Cardiac atrium fibroblast (primary cell): ENCODE measurements at places on chromosomes 13 and 19. TPM values are rescaled to one million over a fixed set of nuclear protein-coding genes. Genes with fewer than 3 reads are reported as not detected.

The FXYD7 gene
- not detected in 2 replicates for total RNA-seq

The SLC46A3 gene
- 3.2 and 3.9 TPM in 2 replicates for total RNA-seq

The MEIOSIN gene
- total RNA-seq = not detected in 2 replicates

The CGB2 gene
- total RNA-seq = not detected in 2 replicates

The PABPC3 gene
- under 0.01 and 0.32 TPM in 2 replicates for total RNA-seq

The ZNF541 gene
- under 0.01 and 1.1 TPM in 2 replicates for total RNA-seq

The PGLYRP2 gene
- not detected in 2 replicates for total RNA-seq

The PRSS57 gene
- total RNA-seq = not detected in 2 replicates

The FOXO1 gene
- 20.4 and 20.9 TPM in 2 replicates for total RNA-seq

The STXBP2 gene
- 27.7 and 33.0 TPM in 2 replicates for total RNA-seq

The MRPL34 gene
- total RNA-seq = 45.9 and 70.3 TPM in 2 replicates

The AP1M2 gene
- total RNA-seq = not detected in 2 replicates

The CTXN1 gene
- total RNA-seq = 0.18 and 1.8 TPM in 2 replicates

The LCP1 gene
- 0.36 and 11.7 TPM in 2 replicates for total RNA-seq

The APC2 gene
- 0.16 TPM in 1 of 2 replicates, not detected in the other for total RNA-seq

The KCNK6 gene
- total RNA-seq = 6.8 and 7.0 TPM in 2 replicates

The NLRP8 gene
- total RNA-seq = not detected in 2 replicates

The FREM2 gene
- not detected in 2 replicates for total RNA-seq

The FCGBP gene
- under 0.01 and 0.16 TPM in 2 replicates for total RNA-seq

The TLE2 gene
- total RNA-seq = 20.1 and 49.1 TPM in 2 replicates

The PSG11 gene
- total RNA-seq = not detected in 2 replicates

The HSPB6 gene
- 11.5 and 35.0 TPM in 2 replicates for total RNA-seq

The TMEM255B gene
- total RNA-seq = 1.1 and 5.0 TPM in 2 replicates

The FGF21 gene
- not detected in 2 replicates for total RNA-seq

The CCDC70 gene
- total RNA-seq = not detected in 2 replicates

The PTH2 gene
- total RNA-seq = not detected in 2 replicates

The ZNF700 gene
- total RNA-seq = 2.9 and 3.1 TPM in 2 replicates

The OR2Z1 gene
- total RNA-seq = not detected in 2 replicates

The APOC4 gene
- total RNA-seq = not detected in 2 replicates

The SWSAP1 gene
- 0.18 and 1.3 TPM in 2 replicates for total RNA-seq

The PSG6 gene
- not detected in 2 replicates for total RNA-seq

The CAPN12 gene
- 2.8 TPM in 1 of 2 replicates, not detected in the other for total RNA-seq

The ZNF208 gene
- 0.72 TPM in 1 of 2 replicates, not detected in the other for total RNA-seq

The CABP5 gene
- total RNA-seq = not detected in 2 replicates

The RASA3 gene
- total RNA-seq = 27.6 and 29.8 TPM in 2 replicates

The SLC25A41 gene
- not detected in 2 replicates for total RNA-seq

The NXNL1 gene
- not detected in 2 replicates for total RNA-seq

The SIGLEC5 gene
- not detected in 2 replicates for total RNA-seq

The TSSK6 gene
- 1.6 TPM in 1 of 2 replicates, not detected in the other for total RNA-seq

The KLK6 gene
- not detected in 2 replicates for total RNA-seq

The MED4 gene
- 20.4 and 28.7 TPM in 2 replicates for total RNA-seq

The DPF1 gene
- 4.7 and 7.1 TPM in 2 replicates for total RNA-seq

The CDKN2D gene
- 1.1 and 2.5 TPM in 2 replicates for total RNA-seq

The CLEC17A gene
- total RNA-seq = not detected in 2 replicates

The RNF113B gene
- total RNA-seq = not detected in 2 replicates

The GNG14 gene
- not detected in 2 replicates for total RNA-seq

The NLRP12 gene
- total RNA-seq = 0.32 TPM in 1 of 2 replicates, not detected in the other

The ZNF234 gene
- 4.2 and 5.3 TPM in 2 replicates for total RNA-seq

The ZNF121 gene
- 17.7 and 27.9 TPM in 2 replicates for total RNA-seq

The ZNF20 gene
- 2.0 and 7.6 TPM in 2 replicates for total RNA-seq

The OR7D2 gene
- not detected in 2 replicates for total RNA-seq

The ZNF726 gene
- total RNA-seq = 0.54 and 2.4 TPM in 2 replicates

The ZNF581 gene
- total RNA-seq = 20.0 and 43.3 TPM in 2 replicates

The ENOX1 gene
- total RNA-seq = 1.8 and 6.5 TPM in 2 replicates

The SLC1A6 gene
- not detected in 2 replicates for total RNA-seq

The PRR12 gene
- total RNA-seq = 4.4 and 5.2 TPM in 2 replicates
